AG08396 (cell line): ENCODE measurements at places on chromosomes 6 and 20.

- peak; percentile 76 for DNase-seq
Observed at GRCh38 chr6:30325150-30325872, 1.4 kb upstream of the TRIM39 start.

- DNase-seq: peak; percentile 79
Observed at GRCh38 chr6:85643537-85644278, 1.0 kb upstream of the SYNCRIP start.

DNA sequence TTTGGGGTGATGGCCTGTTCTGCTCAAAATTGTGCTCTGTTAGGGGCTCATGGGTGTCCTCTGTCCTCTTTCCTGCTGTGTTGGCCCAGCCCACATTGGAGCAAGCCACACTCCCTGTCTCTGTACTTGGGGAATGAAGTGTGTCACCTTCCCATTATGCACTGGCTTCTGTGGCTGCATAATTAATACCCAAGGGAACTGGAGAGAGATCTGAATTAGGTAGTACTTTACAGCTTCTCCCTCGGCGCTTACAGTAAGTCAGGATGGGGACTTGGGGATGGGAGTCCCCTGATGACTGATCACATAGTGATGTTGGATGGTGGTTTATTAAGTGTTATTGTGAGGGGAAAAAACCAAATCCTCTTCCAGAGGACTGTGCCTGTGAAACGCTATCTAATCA lies 116.6 kb downstream of the FOXO3 start:
- no peak for DNase-seq

- no peak for DNase-seq
Observed at GRCh38 chr20:58970146-58970545, 10.9 kb upstream of the NELFCD start.

GRCh38 chr6:132650429-132650828 lies 8.6 kb downstream of the TAAR1 start:
- no peak for DNase-seq

DNA sequence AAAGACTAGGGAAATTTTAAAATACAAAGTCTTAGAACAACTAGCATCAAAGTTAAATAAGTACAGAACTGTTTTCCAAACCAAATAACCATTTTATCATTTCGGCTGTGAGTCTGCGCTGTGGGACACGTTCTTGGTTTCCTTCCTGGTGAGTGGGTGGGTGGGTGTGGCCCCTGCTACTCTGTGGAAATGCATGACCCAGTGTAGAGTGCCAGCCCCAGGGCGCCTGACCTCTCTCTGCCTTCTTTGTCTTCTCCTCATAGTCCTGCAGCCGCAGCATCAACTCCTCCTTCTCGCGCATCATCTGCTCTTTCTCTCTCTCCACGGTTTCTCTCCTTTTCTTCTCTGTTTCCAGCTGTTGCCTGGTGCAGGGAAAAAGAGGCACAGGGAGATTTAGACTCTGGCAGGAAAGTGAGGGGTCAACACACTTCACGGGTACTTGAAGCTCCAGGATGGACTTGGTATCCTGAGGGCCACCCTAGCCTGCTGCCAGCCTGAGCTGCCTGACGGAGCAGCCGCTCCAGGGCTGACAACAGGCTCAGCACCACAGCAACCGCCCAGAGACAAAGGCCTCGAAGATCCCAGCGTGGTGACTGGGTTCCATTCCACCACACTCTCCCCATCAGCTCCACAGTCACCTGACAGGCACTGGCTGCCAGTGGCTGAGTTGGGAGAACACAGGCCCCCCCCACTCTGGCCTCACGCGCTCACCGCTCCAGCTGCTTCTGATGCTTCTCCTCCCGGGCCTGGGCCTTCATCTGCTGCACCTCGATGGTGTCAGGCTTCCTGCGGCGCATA lies 48.4 kb downstream of the EZR start:
- no peak for DNase-seq

GRCh38 chr6:32589596-32590449 lies at the start of gene HLA-DRB1:
Gene HLA-DRB1 (minus strand): TSS chr6:32589848. CDS start chr6:32589742, 106 bp downstream.
- DNase-seq: peak; percentile 20

- DNase-seq: no peak
Observed at GRCh38 chr6:147468634-147469033, 39.9 kb upstream of the SAMD5 start.

DNA sequence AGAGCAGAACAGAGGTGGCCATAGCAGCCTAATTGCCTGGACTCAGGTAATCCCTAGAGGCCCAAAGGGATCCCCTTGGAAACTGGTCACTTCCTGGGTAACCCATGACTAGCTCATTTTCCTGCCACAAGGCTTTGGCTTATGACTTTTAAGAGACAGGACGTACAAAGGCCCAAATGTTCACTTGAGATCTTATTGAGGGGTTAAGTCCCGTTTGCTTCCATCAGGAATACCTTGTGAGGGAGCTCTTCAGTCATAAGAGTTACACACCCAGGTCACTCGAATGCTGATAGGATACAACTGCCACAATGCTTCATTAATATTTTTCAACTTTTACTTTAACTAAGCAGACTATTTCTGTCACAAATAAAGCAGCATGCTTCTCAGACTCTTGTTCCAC lies 51.7 kb downstream of the TMEM170B start:
- no peak for DNase-seq

- DNase-seq: peak; percentile 64
Observed at GRCh38 chr20:44720997-44721784, 6.0 kb downstream of the CCN5 start.

DNA sequence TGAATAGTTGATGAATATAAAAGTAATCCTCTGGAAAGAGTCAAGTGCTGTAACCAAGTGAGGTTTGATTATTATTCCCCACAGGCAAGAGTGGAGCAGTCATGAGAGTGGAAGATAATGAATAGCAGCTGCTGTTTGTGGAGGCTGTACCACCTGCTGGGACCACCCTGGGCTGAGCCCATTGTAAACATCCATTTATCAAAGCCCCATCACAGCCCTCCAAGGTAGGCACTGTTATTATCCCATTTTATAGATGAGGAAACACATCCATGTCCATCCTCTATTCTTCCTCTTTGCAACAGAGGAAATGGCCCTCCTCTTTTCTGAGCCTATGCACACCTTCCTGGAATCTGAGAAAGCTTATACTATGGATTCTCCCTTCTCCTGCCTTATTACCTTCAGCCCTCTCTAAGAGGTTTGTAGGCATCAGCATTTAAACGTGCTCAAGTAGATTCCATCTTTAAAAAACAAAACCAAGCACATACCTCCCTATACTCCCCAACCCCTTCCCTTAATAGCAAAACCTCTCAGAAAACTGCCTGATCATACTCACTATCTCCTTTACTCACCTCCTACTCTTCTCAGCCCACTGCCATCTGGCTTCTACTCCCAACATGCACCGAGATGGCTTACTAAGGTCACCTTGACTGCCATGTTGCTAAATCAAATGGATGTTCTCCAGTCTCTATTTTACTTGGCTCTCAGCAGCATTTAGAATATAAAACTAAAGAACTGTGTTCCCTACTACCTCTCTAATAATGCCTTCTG lies 37.1 kb downstream of the CDH22 start:
- DNase-seq: no peak

DNA sequence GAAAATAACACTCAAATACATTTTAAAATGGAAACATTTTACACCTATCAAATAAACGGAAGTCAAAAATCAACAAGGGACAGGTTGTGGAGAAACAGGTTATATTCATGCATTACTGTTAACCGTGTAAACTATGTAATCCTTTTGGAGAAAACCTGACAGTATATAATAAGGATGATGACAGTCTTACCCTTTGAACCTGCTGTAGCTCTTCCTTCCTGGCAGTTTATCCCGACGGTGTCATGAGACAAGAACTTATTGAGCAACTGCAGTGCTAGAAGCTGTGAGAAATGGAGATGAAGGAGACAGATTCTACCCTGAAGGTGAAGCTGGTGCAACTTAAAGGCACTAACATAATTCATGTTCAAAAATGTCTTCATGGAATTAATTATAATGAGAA lies 76.7 kb downstream of the PLEKHG1 start:
- DNase-seq: no peak

DNA sequence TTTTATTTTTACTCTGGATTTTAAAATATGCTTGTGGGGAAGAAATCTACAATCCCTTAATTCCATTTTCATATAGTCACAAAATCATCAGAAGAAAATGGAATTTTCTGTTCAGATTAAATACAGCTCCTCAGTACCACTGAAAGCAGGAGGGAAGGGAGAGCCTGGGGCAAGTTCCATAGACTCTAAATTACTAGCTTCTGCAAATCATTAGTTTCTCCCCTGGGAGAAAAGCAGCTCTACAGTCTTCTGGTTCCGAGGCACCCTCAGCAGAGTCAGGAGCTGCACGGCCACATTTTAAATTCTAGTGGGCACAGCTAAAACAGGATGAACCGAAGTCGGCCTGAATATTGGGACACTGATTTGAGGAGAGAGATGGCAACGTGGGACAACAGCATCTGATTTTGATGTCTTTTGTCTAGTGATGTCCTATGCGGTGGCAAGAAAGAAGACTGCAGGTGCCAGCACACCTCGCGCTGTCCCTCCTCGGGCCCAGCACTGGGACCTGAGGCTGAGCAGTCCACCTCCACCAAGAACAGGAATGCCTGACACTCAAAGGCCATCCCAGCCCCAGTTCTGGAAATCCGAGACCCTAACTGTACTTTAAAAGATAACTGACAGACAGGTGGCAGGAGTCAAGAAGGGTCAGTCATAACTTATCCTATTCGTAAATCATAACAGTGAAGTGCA lies 90.7 kb downstream of the FOXC1 start:
- DNase-seq: no peak

DNA sequence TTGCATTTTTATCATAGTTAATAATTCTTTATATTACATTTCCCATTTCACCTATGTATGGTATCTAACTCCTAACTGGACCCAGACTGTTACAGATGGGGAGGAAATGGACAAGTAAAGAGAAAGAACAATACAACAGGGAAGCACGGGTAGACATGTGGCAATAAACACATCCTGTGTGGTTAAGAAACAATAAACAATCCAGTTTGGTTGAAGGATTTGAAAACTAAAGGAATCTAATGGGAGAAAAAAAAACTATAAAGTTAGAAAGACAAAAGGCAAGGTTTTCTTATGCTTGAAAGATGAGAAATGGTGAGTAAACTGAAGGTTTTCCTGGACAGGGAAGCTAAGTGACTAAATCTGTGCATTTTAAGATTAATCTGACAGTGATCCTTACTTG lies 34.9 kb upstream of the ALDH8A1 start:
- peak; percentile 6 for DNase-seq

DNA sequence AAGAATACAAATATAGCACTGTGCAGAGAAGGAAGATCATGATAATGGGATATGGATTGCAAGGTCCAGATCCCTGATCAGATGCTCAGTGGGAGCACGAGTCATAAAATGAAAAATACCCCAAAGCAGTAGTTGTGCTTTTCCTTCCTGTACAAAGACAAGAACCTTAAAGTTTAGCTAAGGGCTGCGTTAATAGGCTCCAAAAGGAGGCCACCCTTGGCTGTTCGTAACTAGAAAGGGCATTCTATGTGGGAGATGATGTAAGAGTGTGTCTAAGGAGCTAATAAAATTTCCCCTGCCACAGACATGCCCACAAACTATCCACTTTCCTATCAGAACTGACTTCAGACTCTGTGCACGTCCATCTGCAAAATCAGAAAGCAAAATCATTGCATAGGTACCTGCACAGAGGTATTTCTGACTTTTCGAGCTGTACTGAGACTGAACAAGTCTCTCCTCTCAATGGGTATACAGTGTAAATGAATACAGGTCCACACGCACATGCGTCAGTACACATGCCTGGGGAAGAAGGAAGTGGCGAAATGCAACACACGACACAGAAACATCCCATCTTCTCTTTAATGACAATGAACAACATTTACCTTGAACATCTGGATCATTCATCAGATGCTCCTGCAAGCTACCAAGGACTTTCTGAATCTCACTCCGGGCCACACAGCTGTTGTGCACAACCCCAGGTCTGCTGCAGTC lies 16.9 kb upstream of the ANKRD60 start:
- DNase-seq: no peak

DNA sequence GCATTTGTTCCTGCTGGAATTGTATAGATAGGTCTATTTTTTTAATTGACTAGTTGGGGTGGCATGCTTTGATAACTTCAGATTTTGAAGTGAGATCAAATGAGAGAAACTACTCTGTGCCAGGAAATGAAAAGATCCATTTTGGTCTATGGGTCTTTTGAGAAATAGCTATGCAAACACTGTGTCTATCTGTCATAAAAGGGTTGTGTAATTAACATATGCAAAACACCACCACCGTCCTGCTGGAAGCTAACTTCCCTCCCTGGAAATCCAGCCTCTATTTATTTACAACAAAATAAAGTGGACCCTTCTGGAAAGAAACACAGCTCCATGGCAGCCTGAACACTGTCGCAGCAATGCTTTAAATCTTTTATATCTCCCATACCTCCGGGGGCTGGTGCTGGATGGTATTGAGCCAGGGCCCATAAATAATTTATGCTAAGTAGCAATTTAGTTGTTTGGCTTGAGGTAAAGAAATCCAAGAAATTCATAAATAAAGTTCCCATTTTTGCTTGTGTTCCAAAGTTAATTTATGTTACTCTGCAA lies 244.2 kb upstream of the POU3F2 start:
- no peak for DNase-seq

- no peak for DNase-seq
Observed at GRCh38 chr6:13235339-13235738, 93.0 kb downstream of the TBC1D7 start.

DNA sequence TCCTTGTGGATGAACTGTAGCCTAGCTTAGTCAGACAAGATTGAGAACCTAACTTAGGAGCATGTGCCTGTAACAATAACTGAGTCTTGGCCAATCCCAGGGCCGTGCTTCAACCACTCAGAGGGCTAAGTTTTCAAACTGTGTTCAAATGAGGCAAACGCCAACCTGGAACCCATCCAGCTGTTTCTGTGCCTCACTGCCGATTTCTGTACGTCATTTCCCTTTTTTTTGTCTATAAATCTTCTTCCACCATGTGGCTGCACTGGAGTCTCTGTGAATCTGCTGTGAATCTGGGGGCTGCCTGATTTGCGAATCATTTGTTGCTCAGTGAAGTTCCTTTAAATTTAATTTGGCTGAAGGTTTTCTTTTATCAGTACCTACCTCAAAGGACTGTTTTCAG lies 115.0 kb upstream of the CHD6 start:
- no peak for DNase-seq

GRCh38 chr6:47007657-47008396 lies 34.3 kb downstream of the ADGRF1 start:
- DNase-seq: no peak
